ENCODE measurements at places on chromosomes 1 and 21.

DNA sequence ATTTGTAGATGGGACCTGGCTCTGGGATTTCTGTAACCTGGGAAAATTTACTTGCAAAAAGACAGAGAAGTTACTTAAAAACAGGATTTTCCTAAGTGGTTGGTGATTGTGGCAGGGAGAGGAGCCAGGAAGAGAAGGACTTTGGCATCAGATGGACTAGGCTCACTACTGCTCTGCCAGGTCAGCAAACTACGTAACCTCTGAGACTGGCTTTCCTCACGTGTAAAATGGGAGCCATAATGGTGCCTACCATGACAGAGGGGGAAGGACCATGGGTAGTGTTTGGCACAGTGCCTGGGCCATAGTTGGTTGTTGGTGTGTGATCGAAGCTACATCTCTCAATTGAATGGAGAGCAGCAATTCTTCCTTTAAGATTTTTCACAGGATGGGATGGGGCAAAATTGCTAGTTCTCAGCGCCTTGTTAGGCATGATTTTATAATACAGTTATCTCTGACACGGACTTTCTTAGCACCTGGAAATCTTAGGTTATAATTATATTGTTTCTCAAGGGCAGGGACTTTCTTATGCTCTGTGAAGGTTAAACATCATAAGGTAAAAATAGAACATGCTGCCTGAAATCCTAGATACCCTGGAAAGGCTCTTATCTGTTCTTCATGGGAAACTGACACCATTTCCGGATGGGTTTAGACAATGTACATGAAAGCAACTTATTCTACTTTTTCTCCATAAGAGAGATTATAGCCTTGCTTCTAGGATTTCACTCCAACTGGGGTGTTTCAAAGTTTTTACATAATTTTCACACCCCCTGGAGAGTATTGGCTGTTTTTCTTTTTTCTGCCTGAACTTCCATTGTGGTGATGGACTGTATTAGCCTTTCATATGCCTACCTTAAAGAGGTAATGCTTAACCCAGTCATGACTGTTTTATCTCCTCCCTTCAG lies 10.9 kb downstream of the ROR1 start:
- DNase-seq = no peak

- DNase-seq = no peak
Measured at GRCh38 chr1:188551176-188551575, 1722.4 kb downstream of the PLA2G4A start.

GRCh38 chr1:16915627-16915973 lies 6.1 kb upstream of the CROCC start:
- no peak for DNase-seq

DNA sequence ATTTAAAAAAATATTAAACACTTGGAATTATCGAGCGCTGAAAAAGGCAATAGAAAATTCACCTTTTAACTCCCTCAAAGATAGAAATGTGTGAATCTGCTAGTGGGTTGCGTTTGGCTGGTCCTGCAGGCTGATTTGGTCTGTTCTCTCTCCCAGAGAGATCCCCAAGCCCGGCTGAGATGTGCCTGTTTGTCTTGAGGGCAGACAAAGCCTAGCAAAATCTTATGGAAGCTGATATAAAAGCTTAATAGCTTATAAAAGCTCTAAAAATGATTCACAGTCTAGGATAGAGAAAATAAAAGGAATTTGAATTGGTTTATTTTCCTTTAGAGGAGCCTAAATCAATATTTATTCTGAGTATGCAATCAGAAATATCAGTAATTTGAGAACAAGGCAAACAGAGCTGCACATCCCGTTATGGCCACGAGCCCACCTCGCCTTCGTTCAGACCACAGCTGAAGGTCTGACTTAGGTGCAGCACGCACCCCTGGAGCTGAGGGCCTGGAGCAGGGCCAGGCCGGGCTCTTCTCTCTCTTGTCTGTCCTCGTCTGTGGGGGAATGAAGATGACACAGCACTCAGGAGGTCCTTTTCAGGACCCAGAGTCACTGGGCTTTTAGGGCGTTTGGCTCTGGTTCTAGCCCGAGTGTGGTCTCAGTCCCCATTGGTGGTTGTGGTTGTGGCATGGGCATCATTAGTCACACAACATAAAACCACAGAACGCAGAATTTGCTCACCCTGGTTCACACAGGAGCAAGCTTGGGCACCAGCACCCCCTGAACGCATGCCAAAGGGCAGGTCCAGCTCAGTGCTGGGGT lies 18.6 kb downstream of the PDE9A start:
- no peak for DNase-seq

- DNase-seq = no peak
Measured at GRCh38 chr1:21618561-21619374, 50.4 kb downstream of the RAP1GAP start.

DNA sequence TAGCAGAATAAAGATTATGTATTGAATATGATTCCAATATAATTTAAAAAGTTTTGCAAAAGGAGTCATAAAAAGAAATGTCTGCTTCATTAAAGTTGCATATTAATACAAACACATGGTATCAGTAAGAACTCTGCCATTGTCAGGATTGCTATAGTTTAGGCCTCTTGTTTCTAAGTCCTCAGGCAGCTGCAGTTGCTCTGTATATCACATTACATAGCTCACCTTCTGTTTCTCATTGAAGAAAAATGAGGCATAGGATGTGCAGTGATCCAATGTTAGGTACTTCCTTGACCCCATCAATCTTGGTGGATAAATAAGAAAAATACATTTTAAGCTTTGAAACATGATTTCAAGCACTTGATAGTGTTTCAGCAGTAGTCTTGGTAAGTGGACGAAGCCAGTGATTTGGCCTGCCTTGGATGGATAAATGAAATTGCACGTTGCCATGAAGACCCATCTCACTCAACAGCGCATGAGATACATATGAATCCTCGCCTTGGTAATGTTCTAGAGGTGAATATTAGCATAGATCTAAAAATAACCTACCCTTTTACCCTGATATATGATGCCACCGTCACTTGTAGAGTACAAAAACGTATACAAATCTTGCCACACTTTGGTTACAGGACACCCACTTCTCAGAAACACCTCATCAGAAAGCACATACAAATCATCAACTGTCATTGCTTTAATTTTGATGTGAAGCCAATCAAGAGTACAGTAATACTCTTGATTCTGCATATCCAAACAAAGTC lies 25.3 kb downstream of the ZFYVE9 start:
- DNase-seq = no peak
